Liver (tissue), 10 donors: ENCODE measurements at places on chromosomes 16 and 17. TPM values are rescaled to one million over a fixed set of nuclear protein-coding genes. Genes with fewer than 3 reads are reported as not detected.

Gene SCNN1B
- total RNA-seq: not detected

Gene DHRS7B
- 21.9 TPM for total RNA-seq

Gene SULT1A1
- 94.5 TPM for total RNA-seq

Gene INTS2
- total RNA-seq: 9.8 TPM

Gene CHRNE
- 0.19 TPM for total RNA-seq

Gene SMTNL2
- not detected for total RNA-seq

Gene BCO1
- 0.23 TPM for total RNA-seq

Gene RUNDC3A
- total RNA-seq: not detected

Gene METTL16
- total RNA-seq: 7.4 TPM

Gene RND2
- 2.8 TPM for total RNA-seq

Gene MRC2
- total RNA-seq: 81.1 TPM
